ENCODE measurements at places on chromosomes 12 and 14.

- no peak for DNase-seq
Observed at GRCh38 chr14:103730490-103731035, 15.0 kb downstream of the ZFYVE21 start.

GRCh38 chr12:58588770-58589169 lies 331.5 kb downstream of the LRIG3 start:
- no peak for DNase-seq

GRCh38 chr12:113098441-113099028 lies 37.0 kb downstream of the RASAL1 start:
- peak; percentile 72 for DNase-seq

DNA sequence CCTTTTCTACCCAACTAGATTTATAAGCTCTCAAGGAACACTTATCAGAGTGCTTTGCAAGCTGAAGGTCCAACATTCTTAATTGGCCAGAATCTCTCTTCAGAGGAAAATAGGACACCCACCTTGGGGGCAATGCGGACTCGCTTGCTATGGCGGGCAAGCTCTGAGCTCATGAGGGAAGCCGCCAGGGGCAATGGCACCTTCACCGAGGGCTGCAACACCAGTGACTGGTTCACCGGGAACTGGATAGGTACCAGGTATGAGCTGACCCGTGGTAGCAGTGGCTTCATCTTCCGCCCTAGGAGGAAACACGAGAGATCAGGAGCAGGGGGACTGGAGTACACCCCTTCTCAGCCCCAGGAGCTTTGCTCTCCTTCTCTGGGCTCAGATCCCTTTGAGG lies 7.4 kb upstream of the TEX52 start:
- no peak for DNase-seq

Data from iPS DF 19.7 (cell line).